ENCODE measurements at places on chromosomes 6 and 20. TPM values are rescaled to one million over a fixed set of nuclear protein-coding genes. Genes with fewer than 3 reads are reported as not detected.

Gene DYNLRB1
- 181 TPM for total RNA-seq

Gene ZFAND3
- total RNA-seq, result 41.4 TPM

Gene PAX1
- not detected for total RNA-seq

Gene TSHZ2
- total RNA-seq, result 14.0 TPM

GRCh38 chr6:6696867-6697531, 108.5 kb downstream of the LY86 start:
- no peak overlapping the region for H3K27ac ChIP-seq
- no peak for DNase-seq
- H3K4me3 ChIP-seq, result no peak overlapping the region
- H3K36me3 ChIP-seq, result no peaks in the 10 kb centered on the region

DNA sequence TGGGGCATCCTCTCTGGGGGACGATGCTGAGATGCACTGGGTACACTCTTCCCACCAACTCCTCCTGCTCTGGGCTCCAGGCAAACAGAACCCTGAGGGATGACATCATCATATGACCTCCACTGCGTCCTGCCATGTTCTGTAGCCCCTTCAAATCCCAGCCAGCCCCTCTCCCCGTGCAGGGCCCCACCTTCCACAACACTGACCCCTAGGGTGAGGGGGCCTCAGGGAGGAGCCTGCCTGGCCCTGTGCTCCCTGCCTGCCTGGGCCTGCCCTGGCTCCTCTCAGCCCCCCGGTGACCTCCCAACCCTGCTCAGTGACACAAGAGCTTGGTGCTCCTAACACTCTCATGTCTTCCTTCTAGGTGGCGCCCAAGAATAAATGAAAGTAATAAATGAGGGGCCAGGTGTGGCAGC, 9.6 kb upstream of the SPDEF start:
- H3K4me1 ChIP-seq, result no peaks in the 10 kb centered on the region
- no peaks in the 10 kb centered on the region for H3K36me3 ChIP-seq
- H3K4me3 ChIP-seq, result no peak overlapping the region
- H3K27me3 ChIP-seq, result peaks cover 33% of the 10 kb centered on the region

- no peaks in the 10 kb centered on the region for H3K27me3 ChIP-seq
- no peak overlapping the region for H3K4me3 ChIP-seq
- H3K36me3 ChIP-seq, result no peaks in the 10 kb centered on the region
- peaks cover 21% of the 10 kb centered on the region for H3K4me1 ChIP-seq
- DNase-seq, result no peak
- H3K27ac ChIP-seq, result peak overlapping the region; percentile 57
Measured at GRCh38 chr6:53112404-53112803, 36.2 kb downstream of the GCM1 start.
